ENCODE measurements at places on chromosomes 1 and 21.

DNA sequence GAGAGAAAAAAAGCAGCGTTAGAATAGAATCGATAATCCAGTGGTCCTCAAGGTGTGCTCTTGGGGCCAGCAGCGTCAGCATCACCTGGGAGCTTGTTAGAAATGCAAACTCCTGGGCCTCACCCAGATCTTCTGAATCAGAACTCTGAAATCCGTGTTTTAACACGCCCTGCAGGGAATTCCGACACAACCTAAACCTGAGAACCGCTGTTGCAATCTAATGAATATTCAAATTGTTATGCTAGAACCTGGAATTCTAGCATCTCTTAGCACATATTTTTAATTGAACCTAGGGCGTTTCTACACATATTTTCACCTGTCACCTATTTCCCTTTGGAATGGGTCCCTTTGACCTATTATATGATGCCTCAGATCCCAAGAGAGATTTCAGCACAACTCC, 175.7 kb downstream of the PSMG1 start:
- DNase-seq: no peak

- no peak for DNase-seq
Measured at GRCh38 chr1:20404466-20404865, 81.5 kb downstream of the CAMK2N1 start.

- DNase-seq: no peak
Measured at GRCh38 chr1:26784023-26784871, 3.5 kb upstream of the PIGV start.

DNA sequence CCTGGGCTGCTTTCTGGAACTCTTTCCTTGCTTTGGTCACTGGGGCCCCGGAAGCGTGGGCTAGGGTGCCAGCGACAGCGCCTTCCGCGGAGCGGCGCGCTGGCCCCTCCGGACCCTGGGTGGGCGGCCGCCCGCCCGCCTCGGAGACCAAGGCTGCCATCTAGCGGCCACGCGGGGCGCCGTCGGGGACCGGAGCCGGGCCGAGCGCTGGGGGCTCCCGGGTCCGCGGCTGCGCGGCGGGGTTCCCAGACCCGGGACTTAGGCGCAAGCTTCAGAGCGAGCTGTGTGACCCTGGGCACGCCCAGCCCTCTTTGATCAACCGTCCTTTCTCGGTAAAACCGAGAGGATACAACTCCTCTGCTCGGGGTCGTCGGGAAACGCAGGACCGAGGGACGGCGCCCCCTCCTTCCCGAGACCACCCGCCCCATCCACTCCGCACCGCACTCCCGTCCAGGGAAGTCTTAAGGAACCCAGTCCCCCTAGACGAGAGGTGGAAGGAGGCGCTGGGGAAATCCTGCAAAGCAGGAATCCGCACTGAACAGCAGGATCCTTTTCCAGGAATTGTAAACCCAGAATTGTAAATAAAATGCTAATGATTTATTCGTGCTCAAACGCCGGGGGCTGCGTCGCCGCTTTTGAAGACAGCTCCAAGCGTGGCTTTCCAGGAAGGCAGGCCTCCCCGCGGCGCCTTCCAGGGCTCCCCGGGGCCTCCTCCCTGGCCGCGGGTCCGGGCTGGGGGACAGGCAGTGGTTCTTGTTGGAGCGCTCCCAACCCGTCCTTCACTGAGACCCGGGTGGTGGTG, 41.2 kb downstream of the RRAGC start:
- no peak for DNase-seq

- no peak for DNase-seq
Measured at GRCh38 chr1:76501586-76502219, 365.6 kb upstream of the ST6GALNAC5 start.

- DNase-seq: no peak
Measured at GRCh38 chr1:185603158-185603557, 131.0 kb upstream of the HMCN1 start.

DNA sequence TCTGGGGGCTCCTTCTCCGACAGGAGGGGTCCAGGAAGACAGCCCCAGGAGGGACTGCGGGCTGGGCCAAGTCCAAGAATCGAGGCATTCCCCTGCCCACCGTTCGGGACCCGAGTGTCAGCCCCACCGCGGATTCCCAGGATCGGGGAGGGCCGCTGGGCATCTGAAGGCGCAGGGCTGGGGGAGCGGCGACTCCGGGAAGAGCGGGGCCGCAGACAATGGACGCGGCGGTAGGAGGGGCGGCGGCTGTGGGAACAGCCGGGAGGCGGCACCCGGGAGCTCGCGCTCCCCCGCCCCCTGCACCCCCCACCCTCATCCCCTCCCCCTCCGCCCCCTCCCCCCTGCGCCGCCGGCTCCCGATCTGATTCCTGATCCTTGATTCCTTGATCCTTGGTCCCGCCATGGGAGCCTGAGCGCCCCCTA, at the start of gene VANGL2:
Gene VANGL2 (plus strand): TSS at position 342 of the 423 bp plus-strand sequence. CDS start 15,274 bp downstream, outside the sequence.
- peak; percentile 20 for DNase-seq

DNA sequence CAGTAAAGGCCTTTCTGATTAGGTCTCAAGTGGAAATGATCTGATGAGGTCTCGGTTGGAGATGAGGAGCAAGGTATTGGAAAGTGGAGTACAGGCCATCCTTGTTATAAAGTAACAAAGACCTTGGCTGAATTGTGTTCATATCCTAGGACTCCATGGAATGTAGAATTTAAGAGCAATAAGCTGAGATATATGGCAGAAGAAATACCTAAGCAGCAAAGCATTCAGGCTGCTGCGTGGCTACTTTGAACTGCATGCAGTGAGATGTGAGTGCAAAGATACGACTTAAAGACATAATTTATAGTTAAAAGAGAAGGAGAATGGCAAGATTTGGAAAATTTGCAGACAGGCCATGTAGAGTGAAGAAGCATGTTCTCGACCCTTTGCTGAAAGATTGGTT, 11.2 kb upstream of the XPR1 start:
- DNase-seq: no peak

GRCh38 chr1:243299069-243299468, 43.2 kb downstream of the SDCCAG8 start:
- DNase-seq: no peak

- no peak for DNase-seq
Measured at GRCh38 chr1:224579526-224579925, 36.6 kb upstream of the CNIH3 start.

GRCh38 chr1:188584119-188584518, 1755.4 kb downstream of the PLA2G4A start:
- no peak for DNase-seq

- no peak for DNase-seq
Measured at GRCh38 chr1:41935226-41935625, 16.5 kb upstream of the HIVEP3 start.

DNA sequence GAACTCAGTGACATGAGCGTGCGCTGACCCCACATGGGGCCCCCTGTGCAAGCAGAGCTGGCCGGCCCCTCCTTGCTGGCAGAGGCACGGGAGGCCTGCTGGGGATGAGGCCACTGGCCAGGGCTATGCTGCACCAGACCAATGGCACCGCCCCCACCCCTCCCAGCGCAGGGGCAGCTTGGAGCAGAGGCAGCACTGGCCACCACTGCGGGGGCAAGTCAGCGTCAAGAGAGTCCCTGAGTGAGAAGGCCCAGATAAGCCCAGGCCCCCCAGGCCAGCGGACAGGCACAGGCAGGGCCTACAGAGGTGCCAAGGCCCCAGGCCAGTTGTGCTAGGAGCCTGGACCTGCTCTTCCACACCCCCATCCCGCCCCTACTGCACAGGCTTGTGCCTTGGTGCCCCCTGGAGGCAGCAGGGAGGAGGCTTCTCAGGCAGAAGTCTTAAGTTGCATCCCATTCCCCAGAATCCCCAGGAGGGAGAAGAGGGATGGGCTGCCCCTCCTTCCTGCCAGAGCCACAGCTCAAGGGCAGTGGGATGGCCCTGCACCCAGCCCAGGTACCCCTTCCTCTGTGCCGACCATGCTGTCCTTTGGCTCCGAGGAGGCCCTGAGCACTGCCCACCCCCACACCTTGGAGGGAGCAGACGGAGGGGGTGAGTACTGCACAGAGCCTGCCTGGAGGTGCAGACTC, 35.8 kb downstream of the EPHX1 start:
- peak; percentile 20 for DNase-seq

DNA sequence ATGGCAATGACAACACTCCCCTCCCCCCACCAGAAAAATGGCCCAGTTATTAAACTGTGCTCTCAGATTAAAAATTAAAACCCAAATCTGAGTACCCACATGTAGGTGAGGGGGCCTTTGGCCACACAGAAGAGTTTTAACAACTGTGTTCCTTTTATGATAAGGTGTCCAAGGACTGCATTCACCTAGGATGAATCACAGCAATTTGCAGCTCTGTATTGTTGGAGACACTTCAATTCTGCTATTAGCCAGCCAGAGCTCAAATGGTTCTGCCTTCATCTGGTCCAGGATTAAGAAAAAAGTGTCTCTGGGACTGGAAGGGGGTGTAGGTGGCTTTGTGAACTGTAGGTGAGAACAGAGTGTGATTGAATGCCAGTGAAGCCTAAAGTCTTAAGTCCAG, 43.3 kb upstream of the DIRAS3 start:
- DNase-seq: no peak

DNA sequence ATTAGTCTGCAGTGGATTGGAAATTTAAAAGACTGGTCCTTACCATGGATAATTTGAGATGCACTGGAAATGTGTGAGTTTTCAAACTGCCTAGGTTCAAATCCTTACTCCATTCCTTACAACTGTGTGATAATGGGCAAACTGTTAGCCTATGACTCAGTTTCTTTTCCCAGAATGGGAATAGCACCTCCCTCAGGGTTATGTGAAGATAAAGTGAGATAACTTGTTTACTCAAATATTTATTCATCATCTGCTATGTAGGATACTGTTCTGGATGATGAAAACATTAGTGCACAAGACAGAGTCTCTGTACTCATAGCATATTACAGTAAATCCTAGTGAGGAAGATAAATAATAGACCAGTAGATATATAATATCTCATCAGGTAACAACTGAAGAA, 28.6 kb downstream of the LRIG2 start:
- no peak for DNase-seq

GRCh38 chr1:63463248-63463647, 59.8 kb downstream of the ITGB3BP start:
- no peak for DNase-seq

- DNase-seq: no peak
Measured at GRCh38 chr1:90513956-90514355, 203.1 kb downstream of the BARHL2 start.

GRCh38 chr1:44108241-44108640, 10.4 kb upstream of the KLF17 start:
- DNase-seq: no peak

DNA sequence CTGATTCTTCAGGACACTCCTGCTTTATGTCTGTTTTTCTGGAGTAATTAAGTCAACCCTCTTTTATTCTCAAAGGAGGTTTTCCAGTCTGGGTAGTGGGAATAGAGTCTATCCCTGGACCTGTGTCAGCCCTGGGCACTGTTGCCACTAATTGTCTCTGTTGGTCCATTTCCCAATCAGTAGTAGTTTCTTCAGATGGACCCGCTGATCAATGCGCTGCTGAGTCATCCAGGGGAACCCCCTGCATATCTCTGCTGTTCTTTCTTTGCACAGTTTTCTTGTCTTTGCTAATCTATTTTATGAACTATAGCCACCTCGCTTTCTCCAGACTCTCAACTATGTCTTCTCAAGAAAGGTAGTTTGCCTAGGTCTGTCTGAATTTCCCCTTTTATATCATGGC, 82.5 kb downstream of the TNNI3K start:
- no peak for DNase-seq

- no peak for DNase-seq
Measured at GRCh38 chr1:180141381-180141934, 13.2 kb upstream of the QSOX1 start.

DNA sequence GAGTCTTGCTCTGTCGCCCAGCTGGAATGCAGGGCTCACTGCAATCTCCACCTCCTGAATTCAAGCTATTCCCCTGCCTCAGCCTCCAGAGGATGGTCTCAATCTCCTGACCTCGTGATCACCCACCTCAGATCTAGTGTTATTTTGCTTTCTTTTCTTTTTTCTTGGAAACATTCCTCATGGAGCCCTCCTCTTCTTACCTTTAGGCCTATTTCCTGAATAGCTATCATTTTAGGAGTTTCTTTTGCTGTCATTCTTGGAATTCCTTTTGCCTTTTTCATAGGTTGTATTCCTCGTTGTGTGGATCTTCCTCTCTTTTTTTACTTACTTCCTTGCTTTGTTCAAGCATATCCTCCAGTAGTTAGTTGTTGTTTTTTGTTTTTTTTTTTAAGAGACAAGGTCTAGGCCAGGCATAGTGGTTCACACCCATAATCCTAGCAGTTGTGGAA, 173.8 kb downstream of the RASAL2 start:
- no peak for DNase-seq

Data from DMS79 (cell line).